ENCODE measurements at places on chromosomes 4 and X.

DNA sequence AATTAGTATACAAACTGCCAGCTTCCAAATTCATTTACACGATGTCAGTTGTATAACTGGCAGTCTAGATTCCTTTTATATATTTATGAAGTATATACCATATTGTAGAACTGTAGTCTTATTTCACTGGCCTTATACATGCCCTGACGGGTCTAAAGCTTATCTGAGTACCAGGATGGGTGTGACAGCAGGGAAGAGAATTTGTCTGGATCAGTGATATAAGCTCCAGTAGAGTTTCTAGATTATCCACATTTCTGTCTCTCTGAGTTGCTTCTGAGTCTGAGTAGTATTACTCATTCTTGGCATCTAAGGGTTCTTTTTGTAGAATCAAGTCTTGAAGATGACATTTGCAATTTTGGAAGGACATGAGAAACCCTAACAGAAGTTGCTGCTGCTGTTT, 101.3 kb downstream of the RPA4 start:
- no peak for DNase-seq

DNA sequence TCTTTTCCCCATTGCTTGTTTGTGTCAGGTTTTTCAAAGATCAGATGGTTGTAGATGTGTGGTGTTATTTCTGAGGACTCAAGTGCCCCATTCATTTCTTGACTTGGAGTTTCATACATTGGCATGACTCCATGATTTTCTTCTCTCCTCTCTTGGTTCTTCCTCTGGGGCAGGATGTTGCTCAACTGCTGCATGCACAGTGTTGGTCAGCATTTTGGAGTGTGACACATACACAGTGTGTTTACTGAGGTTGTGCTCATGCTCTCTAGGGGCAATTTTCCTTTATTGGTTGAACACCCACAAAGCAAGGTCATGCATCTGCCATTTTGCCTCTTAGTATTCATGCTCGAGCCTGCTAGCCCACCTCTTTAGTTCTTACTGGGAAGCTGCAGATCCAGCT, 1993.8 kb downstream of the ARAP2 start:
- DNase-seq: no peak

DNA sequence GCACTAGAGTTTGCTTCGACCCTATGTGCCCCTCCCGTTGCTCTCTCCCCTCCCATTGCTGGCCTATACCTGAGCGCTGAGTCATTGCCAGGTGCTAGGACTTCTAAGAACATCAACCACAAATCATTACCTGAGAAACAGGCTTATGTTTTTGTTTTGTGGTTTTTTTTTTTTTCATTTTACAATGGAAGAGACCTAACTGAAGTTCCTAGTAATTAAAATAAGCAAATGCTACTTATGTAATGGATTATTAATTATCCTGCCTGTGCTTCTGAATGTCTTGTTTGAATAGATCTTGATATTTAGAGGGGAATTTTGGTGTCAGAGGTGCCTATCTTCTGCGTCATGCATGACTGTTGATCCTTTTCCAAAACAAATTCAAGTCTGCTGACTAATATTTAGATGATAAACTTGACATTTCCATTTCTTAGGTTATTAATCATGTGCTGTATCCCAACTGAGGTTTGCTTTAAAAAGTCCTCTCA, 275.4 kb upstream of the CPEB2 start:
- no peak for DNase-seq

GRCh38 chr4:105329081-105329480, 144.8 kb downstream of the PPA2 start:
- no peak for DNase-seq

DNA sequence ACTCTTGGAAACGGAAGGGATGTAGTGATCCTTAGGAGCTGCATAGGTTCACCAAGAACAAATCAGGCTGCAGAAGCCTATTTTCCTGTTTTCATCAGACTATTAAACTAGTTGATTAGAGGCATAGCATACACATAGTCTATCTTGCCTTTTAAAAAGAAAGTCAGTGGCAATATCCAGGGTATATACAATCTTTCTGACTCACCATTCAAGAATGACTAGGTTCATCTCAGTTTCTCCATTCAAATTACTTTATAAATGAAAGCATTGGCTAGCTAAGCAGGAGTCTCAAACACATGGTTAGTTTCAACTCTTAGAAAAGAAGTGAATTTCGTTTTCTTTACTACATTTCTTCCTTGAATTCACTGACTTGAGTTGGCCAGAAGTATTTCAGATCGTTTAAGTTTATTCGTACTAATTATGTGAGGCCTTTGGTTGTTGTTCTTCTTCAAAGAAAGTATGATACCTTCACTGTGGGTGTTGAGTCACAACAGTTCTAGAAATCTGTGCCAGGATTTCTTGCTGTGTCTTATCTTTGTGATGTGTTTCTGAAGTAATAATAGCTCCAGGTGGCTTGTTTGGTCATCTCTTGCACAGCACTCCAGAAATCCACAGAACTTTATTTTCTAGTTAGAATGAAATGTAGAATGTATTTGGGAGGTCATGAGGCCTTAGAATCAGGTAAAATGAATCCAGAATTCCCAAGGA, 88.2 kb downstream of the AWAT2 start:
- DNase-seq: no peak

- DNase-seq: no peak
Measured at GRCh38 chr4:154332681-154333421, 158.7 kb downstream of the DCHS2 start.

DNA sequence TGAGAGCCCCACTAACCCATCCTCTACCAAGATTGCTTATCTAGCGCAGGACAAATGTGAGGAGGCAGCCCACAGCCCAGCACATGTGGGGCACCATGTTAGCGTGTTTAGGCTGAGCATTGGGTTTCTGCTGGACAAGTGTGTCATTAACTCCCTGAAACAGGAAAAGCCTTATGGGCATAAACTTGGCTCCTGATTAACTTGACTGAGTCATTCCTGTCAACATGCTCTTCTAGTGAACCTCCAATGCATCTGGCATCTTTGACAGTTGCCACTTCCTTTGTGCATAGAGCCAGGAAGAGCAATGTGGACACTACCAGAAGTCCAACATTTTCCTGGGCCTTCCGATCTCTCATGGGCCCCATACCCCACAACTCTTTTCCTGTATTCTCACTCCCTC, 2.5 kb downstream of the SPIN2A start:
- DNase-seq: no peak

Data from SK-N-MC (cell line).